ENCODE measurements at places on chromosomes 2 and 18.

DNA sequence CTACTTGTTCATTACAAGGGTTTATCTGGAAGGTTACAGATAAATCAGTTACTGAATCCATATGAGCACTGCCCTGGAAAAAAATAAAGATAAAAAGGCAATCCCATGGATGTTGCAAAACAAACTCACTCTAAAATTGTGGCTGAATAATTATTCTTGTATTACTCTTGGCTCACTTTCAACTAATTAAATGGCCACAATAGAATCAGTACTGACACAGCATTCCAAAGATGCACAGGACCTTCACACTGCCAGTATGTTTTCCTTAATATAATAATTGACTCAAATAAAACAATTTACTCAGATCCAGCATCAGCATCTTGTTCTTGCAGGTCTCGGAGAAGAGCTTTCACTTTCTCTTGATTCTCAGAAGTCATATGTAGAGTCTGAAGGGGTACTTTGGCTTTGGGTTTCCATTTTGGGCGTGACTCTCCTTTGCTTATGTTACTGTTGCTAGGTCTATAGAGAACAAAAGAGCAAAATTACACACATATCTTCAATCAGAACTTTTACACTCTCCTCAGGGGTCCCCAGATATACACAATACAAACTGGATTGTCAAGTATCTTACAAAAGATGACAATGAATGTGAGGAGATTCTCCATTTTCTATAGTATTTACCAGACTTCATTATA, 12.6 kb downstream of the DHX57 start:
- no peak for DNase-seq

GRCh38 chr2:67808112-67808511, 254.7 kb downstream of the C1D start:
- no peak for DNase-seq

- DNase-seq = no peak
Measured at GRCh38 chr2:231486851-231487596, 22.7 kb upstream of the NCL start.

GRCh38 chr2:228535396-228535795, 353.9 kb upstream of the SPHKAP start:
- DNase-seq = no peak

- DNase-seq = no peak
Measured at GRCh38 chr2:174577967-174578589, 19.5 kb downstream of the WIPF1 start.

GRCh38 chr2:113181258-113182051, 7.7 kb downstream of the PSD4 start:
- DNase-seq = no peak

- no peak for DNase-seq
Measured at GRCh38 chr2:129502781-129503180, 476.7 kb upstream of the RAB6C start.

GRCh38 chr2:19963386-19963785, 26.5 kb downstream of the WDR35 start:
- DNase-seq = no peak

DNA sequence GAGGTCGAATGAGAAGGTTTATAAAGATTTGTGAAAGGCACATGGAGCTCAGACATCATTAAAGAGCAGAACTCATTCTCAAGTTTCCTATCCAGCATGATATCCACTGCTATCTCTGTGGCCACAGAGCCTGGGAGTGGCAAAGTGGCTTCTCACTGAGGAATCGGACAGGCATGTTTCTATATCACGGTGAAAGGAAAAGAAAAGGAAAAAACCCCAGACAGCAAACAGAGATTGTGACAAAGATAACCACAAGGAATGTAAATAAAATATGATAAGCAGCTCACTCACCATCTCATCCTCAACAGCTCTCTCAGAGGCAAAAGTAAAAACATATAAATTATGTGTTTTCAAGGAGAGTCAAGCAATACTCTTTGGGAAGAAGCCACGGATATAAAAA, 2.5 kb downstream of the PID1 start:
- no peak for DNase-seq

DNA sequence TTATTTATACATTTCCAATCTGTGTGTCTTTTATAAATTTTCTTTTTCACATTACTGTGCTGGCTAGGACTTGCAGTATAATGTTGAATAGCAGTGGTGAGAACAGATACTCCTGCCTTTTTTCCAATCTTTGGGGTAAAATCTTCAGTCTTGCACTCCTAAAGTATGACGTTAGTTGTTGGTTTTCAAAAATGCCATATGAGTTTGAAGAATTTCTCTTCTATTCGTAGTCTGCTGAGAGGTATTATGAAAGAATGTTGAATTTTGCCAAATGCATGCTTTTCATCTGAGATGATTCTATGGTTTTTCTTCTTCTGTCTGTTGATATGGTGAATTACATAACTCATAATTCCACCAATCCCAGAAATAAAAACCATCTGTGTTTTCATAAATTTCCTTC, 335.3 kb upstream of the CHST9 start:
- no peak for DNase-seq

DNA sequence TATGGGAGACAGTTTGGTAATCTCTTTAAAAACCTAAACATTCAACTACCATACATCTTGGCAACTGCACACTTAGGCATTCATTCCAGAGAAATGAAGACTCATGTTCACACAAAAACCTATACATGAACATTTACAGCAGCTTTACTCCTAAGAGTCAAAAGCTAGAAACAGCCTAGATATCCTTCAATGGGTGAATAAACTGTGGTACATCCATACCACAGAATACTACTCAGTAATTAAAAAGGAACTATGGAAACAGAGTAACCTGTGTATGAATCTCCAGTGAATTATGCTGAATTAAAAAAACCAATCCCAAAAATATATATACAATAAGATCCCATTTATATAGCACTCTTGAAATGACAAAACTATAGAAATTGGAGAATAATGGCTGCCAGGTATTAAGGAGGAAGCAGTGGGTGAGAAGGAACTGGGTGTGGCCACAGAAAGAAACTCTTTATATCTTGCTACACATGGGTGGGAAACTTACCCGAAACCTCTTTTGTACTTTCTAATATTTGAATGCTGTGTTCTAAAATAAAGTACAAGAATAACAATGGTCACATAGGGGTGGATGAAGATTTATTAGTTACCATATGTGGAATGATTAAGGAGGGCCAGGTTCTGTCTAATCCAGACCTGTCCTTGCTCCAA, 13.7 kb downstream of the SESTD1 start:
- no peak for DNase-seq

GRCh38 chr18:47964053-47964452, 33.6 kb upstream of the SMAD2 start:
- no peak for DNase-seq

DNA sequence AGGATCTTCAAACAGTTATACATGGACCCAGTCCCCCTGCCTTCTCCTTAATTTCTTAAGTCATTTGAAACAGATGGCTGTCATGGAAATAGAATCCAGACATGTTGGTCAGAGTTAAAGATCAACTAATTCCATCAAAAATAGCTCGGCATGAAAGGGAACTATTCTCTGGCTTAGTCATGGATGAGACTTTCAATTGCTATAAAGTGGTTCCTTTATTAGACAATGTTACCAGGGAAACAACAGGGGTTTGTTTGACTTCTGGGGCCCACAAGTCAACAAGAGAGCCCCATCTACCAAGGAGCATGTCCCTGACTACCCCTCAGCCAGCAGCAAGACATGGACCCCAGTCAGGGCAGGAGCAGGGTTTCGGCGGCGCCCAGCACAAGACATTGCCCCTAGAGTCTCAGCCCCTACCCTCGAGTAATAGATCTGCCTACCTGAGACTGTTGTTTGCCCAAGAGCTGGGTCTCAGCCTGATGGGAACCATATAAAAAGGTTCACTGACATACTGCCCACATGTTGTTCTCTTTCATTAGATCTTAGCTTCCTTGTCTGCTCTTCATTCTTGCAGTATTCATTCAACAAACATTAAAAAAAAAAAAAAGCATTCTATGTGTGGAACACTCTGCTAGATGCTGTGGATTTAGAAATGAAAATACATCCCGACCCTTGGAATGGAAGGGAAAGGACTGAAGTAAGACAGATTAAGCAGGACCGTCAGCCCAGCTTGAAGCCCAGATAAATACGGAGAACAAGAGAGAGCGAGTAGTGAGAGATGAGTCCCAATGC, 4.6 kb downstream of the TTR start:
- no peak for DNase-seq

DNA sequence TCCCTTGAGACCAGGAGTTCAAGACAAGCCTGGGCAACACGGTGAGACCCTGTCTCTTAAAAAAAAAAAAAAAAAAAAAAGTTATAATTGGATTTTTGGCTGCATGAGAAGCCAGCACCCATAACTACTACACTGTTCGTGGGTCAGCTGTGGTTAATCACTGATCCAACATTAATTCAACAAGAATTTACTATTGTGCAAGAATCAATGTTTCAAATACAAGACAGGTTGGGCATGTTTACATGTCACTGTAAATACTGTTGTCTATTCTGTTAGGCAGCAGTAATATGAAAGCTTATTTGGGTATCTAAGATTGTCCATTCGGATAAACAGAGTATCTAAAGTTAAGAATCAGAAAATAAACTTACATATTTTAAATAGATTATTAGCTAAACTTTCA, 62.3 kb downstream of the ESCO1 start:
- DNase-seq = no peak

DNA sequence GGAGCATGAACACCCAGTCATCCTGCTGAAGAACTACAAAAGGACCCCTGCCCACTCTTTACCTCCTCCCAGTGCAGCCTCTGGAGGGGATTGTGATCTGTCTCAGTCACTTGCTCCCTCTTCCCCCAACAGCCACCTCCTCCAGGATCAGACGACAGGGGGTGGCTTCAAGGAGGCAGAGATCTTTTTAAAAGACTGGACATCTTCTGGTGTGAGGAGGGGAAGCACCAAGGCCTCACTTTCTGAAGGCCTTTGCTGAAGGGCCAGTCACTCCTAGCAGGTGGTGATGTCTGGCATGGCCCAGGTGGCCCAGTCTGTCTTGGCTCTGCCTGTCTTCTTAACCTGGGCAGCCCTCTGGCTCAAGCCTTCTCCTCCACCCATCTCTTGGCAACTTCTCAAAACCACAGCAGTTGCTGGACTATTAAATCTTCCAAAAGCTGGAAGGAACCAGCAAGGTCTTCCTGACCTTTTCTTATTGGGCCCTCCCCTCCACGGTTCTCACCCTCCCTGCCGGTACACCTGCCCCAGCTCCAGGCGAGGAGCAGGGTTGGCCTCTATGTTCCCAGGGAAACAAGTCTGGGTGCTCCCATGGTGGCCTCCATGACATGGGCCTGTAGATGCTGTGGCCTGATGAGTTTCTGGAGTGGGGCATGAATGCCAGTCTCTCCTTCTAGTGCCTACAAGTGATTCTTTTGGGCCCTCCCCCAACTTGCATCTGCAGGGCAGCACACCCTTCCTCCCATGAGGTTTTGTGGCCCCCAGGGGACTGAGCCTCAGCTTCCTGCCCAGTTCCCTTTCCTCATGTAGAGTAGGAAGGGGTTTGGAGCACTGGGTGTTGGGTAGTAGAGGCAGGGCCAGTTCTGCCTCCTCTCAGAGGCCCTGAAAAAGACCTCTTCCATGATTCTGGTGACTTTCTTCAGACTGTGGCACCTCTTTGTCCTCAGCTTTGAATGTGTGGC, 5.0 kb upstream of the ATP6V1B1 start:
- no peak for DNase-seq

DNA sequence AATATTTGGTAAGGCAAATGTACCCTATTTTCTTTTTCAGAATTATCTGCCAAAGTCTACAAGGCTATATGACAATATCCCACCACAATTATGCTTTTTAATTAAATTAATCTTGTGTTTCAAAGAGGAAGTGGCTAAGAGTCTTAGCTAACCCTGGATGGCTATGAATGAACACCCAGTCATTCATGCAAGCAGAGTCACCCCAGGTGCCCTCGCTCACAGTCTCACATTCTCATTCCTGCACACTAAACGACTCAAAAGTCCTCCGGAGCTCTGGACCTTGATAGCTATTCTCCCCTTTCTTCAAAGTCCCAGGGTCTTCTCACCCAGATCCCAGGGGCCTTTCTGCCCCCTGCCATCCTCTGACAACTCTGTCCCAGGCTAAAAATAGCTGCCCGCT, 42.1 kb upstream of the MRPL19 start:
- DNase-seq = no peak

DNA sequence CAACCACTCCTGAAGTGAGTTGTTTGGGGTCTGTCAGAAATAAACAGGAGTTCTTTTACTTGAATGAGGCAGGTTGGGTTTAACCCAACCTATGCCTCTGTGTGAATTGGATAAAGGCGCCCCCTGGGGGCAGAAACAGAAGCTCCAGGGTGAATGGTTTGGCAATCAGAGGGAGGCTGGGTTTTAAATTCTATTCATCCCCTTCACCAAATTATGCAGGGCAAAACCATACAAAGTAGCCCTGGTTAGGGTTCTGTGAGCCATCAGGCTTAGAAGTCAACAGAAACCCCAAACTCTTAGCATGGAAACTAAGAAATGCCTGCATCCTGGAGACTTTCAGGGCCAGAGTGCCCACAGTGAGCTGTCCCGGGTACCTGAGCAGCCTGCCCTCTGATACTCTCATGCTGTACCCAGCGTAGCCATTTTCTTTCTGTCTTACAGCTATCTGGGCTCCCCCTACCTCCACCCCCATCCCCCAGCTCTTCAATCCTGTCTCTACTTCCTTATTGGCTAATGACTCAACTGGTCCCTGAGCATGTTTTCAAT, 241.5 kb downstream of the ICOS start:
- no peak for DNase-seq

GRCh38 chr2:97906307-97906706, 89.4 kb downstream of the TMEM131 start:
- no peak for DNase-seq

DNA sequence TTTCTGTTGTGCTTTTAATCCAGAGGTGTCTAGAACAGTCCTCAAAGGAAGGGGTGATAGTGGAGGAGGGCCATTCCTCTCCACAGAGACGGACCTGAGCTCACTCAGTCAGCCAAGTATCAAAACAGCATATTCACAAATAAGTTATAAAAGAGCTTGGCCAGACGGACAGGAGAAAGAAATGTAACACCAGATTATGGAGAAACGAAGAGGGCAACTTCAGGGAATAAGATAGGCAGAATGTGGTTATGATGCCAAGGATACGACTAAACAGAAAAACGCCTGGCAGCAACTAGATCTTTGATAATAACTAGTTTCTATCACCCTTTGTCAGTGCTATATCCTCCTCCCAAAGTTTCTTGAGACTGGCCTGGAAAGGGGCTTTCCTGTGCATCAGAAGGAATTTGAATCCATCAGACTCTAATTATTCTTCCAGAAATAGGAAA, 42.5 kb downstream of the MAP4K3 start:
- DNase-seq = no peak

- no peak for DNase-seq
Measured at GRCh38 chr18:46761059-46761769, 4.4 kb upstream of the ST8SIA5 start.

- no peak for DNase-seq
Measured at GRCh38 chr2:69087211-69087911, 74.4 kb downstream of the ANTXR1 start.

GRCh38 chr2:189466656-189467055, 25.4 kb downstream of the WDR75 start:
- DNase-seq = no peak

GRCh38 chr2:48345176-48345575, 184.8 kb upstream of the STON1 start:
- no peak for DNase-seq
